ENCODE measurements at places on chromosomes 6 and 20.

GRCh38 chr20:44187054-44187771, at the start of gene JPH2:
Gene JPH2, minus strand, starts transcription at chr20:44187188. Its CDS starts 483 bp downstream, at chr20:44186705.
- no peak for DNase-seq

GRCh38 chr20:63692436-63693082, 3.9 kb upstream of the TNFRSF6B start:
- DNase-seq: no peak

DNA sequence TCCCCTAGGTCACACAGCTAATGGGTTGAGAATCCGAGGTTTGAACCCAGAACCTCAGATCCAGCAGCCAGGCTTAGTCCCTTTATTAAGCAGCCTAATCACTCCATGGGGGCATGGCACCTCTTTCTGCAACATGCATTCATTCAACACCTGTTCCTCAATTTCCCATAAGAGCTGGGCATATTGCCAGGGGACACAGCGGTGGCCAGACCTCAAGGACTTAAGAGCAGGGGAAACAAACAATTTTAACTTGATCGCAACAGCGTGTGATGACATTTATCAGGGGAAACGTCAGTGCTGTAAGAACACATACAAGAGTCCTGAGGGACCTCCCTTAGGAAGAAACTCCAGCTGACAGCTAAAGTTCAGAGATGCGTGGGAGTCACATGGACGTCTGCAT, 267.4 kb upstream of the CDH4 start:
- peak; percentile 25 for DNase-seq

- no peak for DNase-seq
Observed at GRCh38 chr6:1763404-1763803, 153.7 kb downstream of the FOXC1 start.

DNA sequence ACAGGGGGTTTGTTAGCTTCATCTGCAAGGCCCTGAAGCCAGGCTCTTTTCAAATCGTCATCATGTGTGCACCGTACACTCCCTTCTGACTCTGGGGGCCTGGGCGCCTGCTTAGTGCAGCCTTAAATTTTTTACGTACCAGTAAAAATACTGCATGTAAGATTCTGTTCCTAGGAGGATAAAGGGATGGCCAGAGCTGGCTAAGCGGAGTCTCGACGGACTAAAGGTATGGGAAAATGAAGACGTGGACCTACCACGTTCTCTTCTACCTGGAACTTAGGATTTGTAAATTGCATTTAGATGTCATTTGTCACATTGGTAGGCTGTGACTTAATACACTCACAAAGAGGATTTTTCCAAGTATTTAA, 149.3 kb upstream of the AFDN start:
- no peak for DNase-seq

- no peak for DNase-seq
Observed at GRCh38 chr20:34199183-34199582, 42.0 kb upstream of the ASIP start.

DNA sequence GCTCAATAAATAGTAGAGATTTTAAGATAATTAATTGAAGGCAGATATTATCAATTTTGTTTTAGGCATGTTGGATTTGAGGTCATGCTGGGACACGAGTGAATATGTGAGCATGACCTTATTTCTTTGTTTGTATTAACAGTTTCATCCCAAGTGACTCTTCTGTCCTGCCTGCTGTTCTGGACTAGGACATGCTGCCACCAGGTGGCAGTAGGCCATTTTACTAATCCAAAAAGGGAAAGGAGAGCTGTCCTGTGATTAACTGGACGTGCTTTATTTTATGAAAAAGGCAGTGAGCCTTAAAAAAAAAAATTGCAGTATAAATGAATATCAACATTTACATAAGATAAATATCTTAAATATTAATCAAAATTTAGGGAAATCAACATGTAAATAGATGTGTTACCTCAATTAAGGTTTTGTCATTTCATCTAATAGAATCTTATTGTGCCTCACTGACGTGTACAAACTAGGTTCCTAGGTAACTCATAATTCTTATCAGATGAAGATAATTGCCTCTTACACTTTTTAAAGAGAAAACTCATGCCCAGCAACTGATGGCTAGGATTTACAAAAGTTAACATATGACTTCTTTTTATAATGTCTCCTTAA, 49.8 kb downstream of the FRK start:
- DNase-seq: peak; percentile 37

GRCh38 chr6:159082039-159082815, 37.4 kb upstream of the TAGAP start:
- DNase-seq: no peak

DNA sequence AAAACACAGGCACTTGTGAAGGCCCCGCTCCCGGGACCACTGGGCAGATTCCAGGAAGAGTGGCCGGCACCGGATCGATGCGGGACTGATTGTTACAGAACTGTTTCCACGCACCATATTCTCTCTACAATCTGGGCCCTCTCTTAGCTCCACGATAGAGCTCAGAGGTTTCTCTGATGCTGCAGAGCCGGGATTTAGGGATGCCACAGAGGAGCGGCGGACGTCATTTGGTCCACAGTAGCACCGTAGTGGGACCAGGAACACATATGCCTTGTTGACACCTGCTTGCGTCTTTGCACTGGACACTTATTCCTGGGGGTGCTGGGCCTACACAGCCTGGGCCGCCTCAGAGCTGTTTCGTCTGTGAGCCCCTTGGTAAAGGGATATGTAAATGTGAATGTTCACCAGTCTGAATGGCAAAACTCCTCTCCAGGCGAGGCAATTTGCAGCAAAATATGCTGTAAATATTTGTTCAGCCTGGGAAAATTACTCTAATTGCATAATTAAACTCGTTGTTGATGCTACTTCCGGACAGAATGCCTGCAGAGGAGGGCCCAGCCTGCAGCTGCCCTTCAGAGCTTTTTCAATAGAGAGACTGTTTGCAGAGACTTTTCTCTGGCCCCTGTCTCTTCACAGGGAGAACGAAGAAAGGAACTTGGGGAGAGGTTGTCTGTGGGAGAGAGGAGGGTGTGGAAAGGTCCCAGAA, 9.4 kb downstream of the PCK1 start:
- no peak for DNase-seq

GRCh38 chr6:16238963-16239797, 793 bp downstream of the GMPR start:
- DNase-seq: no peak

- peak; percentile 60 for DNase-seq
Observed at GRCh38 chr20:43448748-43449535, 8.8 kb upstream of the SRSF6 start.

GRCh38 chr6:68559716-68560115, 75.4 kb upstream of the ADGRB3 start:
- DNase-seq: no peak

GRCh38 chr6:136180704-136181511, 69.2 kb downstream of the MTFR2 start:
- DNase-seq: no peak

DNA sequence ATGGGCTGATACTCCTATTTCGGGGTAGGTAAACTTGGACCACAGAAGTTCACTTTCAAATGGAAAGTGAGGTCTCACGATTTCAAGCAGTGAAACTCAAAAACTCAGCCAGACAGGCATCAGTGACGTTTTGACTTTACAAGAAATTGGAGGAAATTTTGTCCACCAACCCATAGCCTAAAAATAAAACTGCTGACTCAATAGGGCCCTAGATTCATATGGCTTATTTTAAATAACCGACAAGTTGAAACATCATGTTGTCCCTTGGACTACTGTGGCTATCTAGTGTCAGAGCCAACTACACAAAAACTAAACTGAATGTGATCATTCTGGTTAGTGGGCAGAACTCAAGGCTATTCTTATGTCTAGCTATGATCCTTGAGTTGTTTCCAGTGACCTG, 486.3 kb downstream of the GRIK2 start:
- DNase-seq: no peak

DNA sequence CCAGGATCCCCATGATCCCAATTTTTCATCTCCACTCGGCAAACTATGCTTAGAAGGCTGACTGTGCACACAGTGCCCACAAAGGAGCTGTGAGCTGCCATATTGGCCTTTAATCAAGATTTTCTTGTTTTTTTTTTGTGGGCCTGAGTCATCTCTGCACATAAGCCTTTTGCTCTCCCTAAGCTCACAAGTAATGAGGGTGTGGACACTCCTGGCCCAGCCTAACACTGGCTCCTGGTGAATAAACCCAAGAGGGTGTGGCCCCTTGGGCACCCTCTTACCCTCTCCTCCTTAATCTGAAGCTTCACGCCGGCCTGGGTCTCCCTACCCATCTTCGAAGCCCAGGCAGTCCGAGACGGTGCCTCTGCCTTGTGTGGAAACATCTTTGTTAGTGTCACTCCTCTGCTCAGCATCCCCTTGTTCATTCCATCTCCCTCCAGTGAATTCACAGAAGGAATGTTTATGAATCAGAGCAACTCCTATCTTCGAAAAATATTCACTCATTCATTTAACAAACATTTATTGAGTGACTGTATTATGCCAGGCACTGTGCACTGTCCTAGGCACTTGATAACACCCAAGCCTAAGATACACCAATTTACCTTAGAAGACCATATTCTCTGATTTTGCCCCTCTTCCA, 22.2 kb upstream of the MRPS10 start:
- DNase-seq: no peak

DNA sequence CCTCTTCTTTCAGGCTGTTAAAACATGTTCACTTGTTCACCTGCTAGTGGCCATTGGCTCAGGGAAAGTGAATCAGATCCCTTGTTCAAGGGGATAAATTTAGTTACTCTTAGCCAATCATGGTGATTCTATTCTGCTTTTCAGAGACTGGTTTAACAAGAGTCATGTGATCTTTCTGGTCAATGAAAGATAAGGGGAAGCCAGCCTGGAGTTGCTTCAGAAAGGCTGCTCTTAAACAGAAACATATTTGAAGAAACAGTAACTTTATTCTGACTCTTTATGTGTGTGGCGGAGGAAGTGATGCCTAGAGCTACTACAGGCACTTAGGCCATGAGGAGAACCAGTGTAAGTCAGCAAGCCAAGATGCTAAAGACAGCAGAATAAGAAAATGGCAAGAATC, 28.1 kb upstream of the AHI1 start:
- no peak for DNase-seq

- no peak for DNase-seq
Observed at GRCh38 chr20:58682656-58683531, 9.7 kb upstream of the NPEPL1 start.

DNA sequence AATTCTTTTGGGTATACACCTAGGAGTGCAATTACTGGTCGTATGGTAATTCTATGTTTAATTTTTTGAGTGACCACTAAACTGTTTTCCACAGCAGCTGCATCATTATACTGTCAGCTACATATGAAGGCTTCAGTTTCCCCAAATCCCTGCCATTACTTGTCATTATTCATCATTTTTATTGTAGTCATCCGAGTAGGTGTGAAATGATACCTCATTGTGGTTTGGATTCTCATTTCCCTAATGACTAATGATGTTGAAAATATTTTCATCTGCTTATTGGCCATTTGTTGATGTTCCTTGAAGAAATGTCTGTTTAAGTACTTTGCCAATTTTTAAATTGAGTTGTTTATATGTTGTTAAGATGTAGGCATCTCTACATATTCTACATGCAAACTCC, 633.6 kb upstream of the IMPG1 start:
- no peak for DNase-seq

GRCh38 chr6:54846857-54847674, 495 bp downstream of the FAM83B start:
- DNase-seq: no peak

- no peak for DNase-seq
Observed at GRCh38 chr6:42099340-42100028, 42.9 kb downstream of the C6orf132 start.

DNA sequence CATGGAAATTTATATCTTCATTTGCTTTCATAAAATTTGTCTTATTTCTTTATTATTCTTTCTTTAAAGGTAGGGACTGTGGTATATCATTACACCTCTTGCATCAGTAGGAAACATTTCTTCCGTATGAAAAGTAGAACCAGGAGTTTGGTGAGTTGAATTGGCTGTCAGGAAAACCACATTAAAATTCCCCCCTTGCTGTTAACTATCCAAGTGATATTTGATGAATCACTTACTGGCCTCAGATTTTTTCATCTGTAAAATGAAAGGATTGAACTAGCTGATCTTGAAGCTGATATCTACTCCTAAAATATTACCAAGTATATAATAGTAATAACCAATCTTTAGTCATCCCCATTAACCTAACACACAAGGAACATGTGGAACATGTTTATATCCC, 460.9 kb downstream of the GJA1 start:
- DNase-seq: no peak

- DNase-seq: no peak
Observed at GRCh38 chr6:130526466-130526865, 160.6 kb downstream of the TMEM200A start.

DNA sequence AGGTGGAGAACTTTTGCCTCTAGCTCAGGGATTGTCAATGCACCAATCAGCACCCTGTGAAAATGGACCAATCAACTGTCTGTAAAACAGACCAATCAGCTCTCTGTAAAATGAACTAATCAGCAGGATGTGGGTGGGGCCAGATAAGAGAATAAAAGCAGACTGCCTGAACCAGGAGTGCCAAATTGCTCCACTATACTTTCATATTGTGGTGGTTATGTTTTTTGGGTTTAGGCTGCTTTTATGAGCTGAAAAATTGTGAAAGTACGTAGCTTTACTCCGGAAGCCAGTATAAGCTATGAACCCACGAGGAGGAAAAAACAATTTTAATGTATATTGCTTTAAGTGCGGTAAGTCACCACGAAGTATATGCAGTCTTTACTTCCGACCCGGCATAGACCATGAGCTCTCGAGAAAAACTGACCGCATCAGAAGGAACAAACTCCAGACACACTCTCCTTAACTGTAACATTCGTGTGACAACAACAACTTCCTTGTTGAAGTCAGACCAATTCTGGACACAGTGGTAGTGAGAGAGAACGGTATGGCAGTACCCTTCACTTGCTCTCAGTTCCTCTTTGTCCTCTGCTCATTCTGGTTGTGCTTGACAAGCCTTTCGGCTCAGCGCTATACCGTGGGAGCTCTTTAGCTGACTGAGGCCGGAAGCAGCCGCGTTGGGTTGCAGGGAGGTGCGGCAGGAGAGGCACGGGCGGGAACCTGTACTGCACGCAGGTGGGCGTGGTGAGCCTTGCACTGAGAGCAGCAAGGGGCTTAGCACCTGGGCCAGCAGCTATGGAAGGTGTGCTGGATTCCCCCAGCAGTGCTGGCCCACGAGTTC, 81.9 kb upstream of the E2F3 start:
- DNase-seq: peak; percentile 77

DNA sequence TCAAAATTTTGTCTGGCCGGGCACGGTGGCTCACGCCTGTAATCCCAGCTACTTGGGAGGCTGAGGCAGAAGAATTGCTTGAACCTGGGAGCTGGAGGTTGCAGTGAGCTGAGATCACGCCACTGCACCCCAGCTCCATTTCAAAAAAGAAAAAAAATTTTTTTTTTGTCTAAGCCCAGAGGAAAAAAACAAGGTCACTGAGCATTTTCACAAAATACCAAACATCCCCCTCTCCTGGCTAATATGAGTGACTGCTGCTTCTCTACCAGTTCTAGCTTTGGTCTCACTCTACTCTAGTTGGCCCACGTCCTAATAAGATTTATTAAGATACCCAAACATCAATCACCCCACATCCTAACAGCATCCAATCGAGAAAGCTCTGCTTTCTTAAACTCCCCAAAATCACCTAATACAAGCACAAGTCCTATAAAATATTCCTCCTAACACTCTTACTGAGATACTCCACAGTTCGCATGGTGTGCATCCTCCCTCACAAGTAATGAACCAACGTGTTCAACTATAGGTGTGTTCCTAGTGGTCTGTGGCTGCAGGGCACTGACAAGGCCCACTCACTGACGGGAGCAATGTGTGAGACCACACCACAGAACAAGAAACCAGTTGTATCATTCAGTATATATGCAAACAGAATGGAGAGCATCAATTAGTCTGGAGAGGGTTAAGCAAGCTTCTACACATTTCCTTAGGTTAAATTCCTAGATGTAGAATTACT, 64.2 kb downstream of the FKBP5 start:
- DNase-seq: no peak

- no peak for DNase-seq
Observed at GRCh38 chr6:30554962-30555815, 1.1 kb downstream of the GNL1 start.

All from DND-41 (cell line).